ENCODE measurements at places on chromosomes 3 and 15.
A peak's percentile ranks its signal among the peaks of the same experiment; 100 is the strongest.

DNA sequence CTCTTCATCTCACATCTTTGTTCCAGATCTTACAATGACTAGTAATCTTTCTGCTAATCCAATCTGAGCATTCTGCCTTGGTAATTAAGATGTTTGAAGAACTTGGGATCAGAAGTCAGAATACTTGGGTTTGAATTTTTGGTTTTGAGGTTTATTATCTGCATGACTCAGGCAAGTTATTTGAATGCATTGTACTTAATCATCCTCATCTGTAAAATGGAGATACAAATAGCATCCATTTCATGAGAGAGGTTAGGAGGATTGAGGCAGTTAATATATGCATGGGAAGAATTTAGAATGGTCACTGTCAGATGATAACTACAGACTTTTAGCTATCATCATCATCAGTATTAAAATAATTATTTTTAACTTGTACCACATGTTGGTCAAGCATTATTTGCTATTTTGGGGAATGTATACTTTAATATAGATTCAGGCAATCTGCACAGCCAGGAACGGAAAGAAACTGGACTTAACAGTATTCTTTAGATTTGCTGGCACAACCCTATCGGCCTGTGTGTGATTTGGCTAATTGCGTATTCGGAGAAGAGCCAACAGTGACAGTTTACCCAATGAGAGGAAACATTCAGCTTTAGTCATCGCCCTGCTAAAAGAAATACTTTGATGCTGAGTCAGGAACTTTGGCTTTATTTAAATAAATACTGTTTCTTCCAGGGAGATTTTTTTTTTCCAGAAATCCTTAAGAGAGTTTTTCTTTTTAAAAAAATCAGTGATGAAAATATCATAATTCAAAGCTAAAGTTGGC lies 600.0 kb downstream of the ROBO1 start:
- no peak for DNase-seq

DNA sequence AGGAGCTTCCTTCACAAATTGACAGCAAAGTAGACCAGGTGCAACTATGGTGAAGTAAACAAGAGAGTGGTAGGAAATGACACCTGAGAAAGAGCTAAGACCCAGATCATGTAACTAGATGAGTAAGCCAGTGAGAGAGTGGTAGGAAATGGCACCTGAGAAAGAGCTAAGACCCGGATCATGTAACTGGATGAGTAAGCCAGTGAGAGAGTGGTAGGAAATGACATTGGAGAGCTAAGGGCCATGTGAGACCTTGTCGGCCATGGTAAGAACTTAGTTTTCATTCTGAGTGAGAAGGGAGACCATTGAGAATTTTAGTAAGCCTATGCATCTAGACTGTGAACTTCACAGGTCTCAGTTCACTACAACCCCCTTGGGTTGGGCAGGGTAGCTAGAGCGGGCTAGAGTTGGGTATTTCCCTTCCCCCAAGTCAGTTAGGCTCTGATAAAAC lies 5.4 kb upstream of the SENP7 start:
- DNase-seq = no peak

DNA sequence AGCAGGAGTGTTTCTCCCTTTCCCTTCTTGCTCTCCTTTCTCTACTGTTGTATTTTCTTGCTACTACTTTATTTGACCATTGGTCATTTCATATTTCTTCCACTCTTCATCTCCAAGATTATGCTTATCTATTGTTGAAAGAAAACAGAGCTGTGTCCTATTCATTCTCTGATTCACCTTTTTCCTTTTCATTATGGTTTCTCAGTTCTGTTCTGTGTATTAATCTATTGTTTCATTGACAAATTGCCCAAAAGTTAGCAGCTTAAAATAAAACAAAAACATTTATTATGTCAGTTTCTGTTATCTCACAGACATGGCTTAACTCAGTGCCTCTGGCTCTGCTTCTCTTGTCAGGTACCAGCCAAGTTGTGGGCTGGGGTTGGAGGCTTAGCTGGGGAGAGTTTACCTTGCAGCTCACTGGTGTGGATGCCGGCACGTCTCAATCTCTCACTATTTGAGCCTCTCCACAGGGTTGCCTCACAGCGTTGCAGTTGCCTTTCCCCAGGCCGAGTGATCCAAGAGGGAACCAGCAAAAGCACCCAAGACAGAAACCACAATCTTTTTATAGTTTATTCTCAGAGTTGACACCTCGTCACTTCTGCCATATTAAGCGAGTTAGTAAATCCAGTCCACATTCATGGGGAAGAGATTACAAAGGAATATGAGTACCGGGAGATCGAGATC lies 36.9 kb upstream of the FILIP1L start:
- no peak for DNase-seq

DNA sequence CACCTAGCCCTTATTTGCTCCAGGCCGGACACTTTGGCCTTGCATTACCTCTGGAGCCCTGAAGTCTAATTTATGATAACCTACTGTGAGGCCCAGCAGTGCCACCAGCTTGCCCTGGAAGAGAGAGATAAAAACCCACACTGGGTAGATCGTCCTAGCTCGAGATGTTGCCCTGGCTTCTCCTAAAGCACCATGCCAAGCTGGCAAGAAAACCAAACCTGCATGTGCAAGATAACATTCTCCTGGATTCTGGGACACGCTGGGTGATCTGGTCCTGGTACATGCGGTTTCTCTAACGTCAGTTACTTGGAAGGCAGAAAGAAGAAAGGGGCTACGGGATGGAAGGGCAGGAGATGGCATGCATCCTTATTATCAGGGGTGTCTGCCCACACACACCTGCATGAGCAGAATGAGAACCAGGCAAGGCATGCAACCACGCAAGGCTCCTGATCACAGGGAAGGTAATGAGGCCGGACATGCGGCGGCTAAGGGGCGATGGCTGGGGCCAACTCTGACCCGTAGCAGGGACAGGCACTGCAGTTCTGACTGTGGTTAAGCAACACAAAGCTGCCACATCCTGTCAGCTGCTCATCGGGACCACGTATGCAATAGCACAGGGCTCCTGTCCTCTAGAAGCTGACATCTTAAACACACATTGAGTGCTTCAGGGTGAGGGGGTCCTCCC lies 73.0 kb downstream of the OXNAD1 start:
- no peak for DNase-seq

GRCh38 chr3:73681198-73681597 lies 56.5 kb upstream of the PDZRN3 start:
- DNase-seq = no peak

DNA sequence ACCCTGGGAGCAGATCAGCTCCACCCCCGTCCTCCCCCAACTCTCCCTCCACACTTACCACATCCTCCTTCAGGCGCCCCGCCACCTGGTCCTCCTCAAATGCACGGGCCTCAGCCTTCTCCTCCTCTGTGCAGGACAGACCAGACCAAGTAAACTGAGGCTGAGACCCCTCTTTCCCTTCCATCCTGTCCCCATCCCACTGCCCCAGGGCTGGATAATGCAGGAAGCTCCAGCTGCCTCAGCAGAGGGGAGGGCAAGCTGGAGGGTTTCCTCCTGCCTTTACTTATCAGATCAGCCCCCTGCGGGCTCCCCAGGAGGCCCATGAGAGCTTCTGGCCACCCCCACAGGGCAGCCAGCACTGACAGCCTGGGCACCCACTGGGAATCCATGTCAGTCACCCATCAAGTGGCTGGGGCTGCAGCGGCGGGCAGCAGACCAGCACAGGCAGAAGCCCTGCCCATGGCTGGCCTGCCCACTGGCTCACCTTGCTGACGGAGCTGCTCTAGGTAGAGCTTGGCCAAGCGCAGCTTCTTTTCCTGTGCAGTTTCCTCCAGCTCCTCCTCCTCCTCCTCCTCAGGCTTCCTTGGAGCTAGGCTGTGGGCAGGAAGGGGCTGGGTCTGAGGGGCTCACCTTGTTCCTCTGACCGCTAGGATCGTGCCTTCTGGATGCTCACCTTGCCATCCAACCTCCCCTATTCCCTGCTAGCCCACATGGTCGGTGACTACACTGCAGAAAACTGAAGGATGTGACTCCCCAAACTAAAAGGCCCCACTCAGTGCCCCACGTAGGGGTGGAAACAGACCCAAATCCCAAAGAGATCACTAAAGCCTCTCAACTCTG lies 3.9 kb downstream of the RRP9 start:
- DNase-seq = no peak

DNA sequence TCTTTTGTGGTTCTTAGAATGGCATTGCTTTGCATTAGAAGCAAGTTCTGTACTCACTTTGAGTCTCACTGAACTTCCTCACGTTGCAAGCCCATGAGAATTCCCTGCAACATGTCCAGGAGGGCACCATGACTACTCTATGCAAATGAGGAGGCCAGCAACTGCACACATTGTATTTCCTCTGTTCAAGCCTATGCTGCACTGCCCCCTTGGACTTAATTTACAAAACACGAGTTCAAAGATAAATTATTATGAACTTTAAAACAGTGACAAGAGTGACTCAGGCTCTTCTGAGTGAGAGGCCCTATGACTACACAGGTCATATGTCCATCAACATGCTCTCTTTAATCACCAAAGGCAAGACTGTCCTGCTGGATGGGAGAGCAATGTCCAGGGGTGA lies 484.2 kb upstream of the ATP11B start:
- no peak for DNase-seq

DNA sequence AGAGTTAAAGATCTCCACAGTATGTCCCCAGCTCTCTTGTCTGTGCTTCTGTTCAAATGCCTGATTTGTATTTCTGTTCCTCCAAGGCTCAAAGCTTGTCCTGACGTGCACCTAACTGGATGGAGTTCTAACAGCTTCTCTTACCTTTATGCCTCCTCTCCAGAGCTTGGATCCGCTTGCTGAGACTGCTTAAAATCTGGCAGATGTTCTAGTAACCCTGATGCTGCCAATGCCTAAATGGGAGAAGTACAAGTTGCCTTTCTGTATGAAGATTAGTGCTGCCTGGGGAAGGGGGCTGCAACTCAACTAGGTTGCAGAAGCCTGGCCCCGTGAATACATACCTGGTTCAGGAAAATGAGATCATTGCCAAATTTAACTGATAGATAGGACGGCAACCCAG lies 354.5 kb upstream of the KCNMB2 start:
- DNase-seq = no peak

- DNase-seq = peak; percentile 41
Observed at GRCh38 chr15:72199721-72200212, 2.2 kb upstream of the GRAMD2A start.

GRCh38 chr3:71851878-71852277 lies 66.9 kb upstream of the PROK2 start:
- no peak for DNase-seq

GRCh38 chr3:12394569-12395271 lies 89.6 kb upstream of the TSEN2 start:
- DNase-seq = no peak

- DNase-seq = peak; percentile 11
Observed at GRCh38 chr3:94525043-94525442, 462.2 kb downstream of the NSUN3 start.

DNA sequence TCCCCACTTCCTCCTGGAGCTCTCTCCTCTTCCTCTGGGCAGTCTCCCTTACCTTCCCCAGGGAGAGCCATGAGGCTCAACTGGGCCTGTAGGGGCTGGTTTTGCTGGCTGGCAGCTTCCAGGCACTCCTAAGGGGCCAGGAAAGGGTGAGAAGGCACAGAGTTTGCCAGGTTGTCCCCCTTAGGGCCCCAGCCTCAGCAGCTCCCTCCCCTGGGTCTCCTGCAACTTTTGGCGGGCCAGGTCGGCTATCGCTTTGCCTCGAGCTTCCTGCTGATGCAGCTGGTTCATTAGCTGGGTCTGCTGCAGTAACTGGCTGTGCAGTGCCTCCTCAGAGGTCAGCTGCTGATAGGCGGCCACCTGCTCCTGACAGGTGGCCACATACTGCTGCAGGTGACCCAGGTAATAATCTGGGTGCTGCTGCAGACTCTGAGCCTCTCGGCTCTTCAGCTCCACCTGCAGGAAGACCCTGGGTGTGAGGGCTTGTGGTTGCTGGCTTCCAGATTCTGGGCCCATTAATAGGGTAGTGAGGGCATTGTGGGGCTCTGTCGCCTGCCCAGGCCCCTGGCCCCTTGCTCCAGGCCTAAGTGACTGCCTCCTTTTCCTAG lies 29.7 kb upstream of the OR4F6 start:
- DNase-seq = peak; percentile 1

GRCh38 chr3:42505128-42505848 lies 2.8 kb downstream of the VIPR1 start:
- no peak for DNase-seq

- no peak for DNase-seq
Observed at GRCh38 chr3:65635657-65636056, 403.1 kb downstream of the MAGI1 start.

DNA sequence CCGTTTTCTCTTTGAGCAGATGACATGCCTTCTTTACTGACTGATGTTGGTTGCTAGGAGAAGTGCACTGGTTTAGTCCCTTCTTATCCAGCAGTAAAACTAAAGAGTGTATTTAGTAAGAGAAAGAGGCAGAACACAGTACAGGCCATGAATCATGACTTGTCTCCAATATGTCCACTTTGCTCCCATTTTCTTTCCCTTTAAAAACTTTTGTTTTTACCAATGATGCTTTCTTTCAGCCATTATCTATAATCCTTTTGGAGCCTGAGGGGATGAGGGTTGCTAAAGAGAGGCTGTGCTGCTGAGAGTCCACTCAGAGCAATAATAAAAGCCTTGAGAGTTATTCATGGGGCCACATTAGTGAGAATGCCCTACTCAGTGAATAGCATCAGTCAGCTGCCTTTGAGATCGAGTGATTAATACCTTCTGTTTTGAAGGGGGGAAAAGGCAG lies 12.2 kb downstream of the ROBO2 start:
- no peak for DNase-seq

DNA sequence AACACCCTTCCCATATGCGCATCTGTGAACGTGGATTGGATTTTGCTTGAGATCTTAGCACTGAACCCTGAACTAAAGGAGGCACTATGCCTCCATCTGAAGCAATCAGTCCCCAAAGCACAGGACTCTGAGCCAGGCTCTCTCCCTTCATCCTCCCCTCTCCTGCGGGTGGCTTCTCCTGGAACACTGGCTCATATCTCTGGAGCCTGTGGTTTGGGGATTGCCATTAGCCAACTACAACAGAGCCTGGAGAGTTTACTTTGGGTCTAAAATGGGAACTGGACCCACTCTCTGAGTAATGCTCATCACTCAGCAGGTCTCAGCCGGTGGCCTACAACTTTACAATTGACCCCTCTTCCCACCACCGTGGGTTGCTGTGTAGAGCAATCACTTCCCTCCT lies 190.8 kb upstream of the HES1 start:
- no peak for DNase-seq

DNA sequence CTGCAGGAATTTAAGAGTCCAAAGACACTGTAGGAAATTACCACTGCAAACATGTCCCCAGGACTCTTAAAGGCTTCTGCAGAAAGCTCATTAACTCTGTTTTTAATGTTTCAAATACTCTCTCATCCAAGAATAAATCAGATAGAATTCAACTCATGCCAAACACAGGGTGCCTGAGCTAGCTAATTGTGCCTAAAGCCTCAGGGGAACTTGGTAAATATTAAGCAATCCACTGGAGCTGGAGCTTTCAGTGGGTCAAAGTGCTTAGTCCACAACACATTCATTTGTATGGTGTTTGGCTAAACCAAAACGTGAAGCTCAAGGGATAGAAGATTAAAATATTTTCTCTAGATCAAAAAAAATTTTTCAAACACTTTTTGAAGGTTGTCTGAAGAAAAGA lies 131.4 kb downstream of the THRB start:
- no peak for DNase-seq

- DNase-seq = no peak
Observed at GRCh38 chr3:186540835-186541226, 3.3 kb downstream of the CRYGS start.

GRCh38 chr3:178476886-178477285 lies 59.4 kb upstream of the KCNMB2 start:
- DNase-seq = no peak

- no peak for DNase-seq
Observed at GRCh38 chr15:34214135-34214534, 4.2 kb upstream of the KATNBL1 start.
